ENCODE measurements at places on chromosomes 5 and 9.

GRCh38 chr9:88658311-88658822, 123.4 kb downstream of the NXNL2 start:
- no peak for DNase-seq

DNA sequence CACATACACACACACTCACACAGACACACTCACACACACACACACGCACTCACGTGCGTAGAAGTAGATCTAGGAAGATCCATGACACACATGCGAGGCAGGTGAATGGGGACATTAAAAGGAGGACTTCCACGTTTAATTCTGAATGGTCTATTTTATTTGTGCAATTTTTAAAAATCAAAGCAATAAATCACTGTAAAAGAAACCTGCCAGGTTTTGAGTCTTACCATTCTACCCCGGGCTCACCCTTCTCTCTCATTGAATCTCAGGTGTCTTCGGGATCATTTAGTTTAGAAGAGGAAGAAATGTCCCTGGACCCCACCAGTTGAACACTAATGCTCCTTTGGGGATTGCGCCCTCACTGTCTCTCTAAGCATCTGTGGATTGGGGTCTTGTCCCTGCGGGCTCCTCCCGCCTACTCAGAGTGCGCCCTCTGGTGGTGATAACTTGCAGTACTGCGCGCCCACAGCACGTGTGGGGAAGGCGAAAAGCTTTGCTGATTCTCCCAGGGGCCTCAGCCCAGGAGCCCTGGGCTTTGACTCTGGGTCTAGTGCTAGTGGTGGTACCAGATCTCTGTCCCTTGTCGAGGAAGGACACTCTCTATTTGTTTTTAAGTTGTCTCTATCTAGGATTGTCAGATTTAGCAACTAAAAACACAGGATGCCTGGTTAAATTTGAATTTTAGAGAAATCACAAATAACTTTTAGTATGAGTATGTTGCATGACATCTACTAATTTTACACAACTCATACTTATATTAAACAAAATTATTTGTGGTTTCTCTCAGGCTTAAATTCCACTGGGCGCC, 34.8 kb downstream of the BOD1 start:
- peak; percentile 12 for DNase-seq

DNA sequence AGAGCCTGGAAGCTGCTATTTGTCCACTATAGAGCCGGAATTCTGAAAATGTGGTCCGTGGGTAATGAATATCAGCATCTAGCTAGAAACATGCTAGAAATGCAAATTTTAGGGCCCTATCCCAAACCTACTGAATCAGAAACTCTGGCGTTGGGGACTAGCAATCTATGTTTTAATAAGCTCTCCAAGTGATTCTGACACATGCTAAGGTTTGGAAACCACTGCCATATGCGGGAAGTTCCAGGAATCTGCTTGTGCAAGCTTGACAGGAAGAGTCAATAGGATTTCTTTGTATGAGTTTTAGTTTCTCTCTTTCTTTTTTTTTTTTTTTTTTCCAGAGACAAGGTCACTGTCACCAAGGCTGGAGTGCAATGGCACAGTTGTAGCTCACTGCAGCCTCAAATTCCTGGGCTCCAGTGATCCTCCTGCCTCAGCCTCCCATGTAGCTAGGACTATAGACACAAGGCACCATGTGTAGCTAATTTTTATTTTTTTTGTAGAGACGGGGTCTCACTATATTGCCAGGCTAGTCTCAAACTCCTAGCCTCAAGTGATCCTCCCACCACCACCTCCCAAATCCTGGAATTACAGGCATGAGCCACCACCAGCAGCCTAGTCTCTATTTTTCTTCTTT, 26.4 kb upstream of the CARNMT1 start:
- no peak for DNase-seq

DNA sequence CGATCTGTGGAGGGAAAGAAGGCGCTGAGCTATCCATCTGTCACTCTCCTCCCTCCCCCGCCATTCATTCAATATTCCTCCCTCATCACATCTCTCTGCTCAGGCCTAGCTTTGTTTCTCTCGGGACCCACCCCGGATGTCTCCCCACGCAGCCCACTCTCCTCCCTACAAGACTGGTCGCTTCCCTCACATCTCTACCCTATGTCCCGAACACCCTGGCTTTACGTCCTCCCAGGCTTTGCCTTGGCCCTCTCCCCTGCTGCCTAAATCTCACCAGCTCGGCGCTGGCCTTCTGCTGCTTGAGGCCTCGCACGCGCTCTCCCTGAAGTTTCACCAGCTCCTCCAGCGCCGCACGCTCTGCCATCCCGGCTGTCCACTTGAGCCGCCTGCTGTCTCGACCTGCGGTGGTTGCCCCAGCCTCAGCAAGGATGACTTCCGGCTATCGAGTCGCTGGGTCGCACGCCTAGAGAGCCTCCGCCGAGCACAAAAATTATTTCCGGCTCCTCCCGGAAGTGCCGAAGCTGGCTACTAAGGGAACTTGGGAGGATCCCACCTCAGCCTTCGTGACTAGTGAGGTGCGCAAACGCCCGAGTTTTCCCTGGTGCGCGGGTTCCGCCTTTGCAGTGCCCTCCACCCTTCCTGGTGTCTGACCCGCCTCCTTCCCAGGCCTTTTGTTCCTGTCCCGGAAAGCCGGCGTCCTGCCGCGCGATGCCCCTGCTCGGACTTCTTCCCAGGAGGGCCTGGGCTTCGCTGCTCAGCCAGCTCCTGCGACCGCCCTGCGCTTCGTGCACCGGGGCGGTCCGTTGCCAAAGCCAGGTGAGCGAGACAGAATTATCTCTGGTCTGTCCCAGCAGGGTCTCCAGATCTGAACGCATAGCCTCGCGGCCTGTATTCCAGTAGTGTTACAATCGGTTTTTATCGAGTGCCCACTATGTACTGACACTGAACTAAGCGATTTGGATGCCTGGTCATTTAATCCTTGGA, at the start of the genes HARS1 and HARS2:
Gene HARS1, minus strand, starts transcription at position 430 of the 984 bp plus-strand sequence. Its CDS starts 66 bp downstream, at position 364.
Gene HARS2, plus strand, starts transcription at position 515 of the 984 bp plus-strand sequence. Its CDS starts 194 bp downstream, at position 709.
- peak; percentile 86 for DNase-seq

- no peak for DNase-seq
These were observed 1576.5 kb downstream of the EFNA5 start for GRCh38 chr5:106094204-106094607.

GRCh38 chr9:127128341-127129072, 6.1 kb upstream of the ANGPTL2 start:
- DNase-seq, result no peak

GRCh38 chr5:154755361-154756008, at the start of gene LARP1:
TSS of gene LARP1 (plus strand) at chr5:154755377. CDS start at chr5:154755758, 381 bp downstream.
- DNase-seq, result peak; percentile 26

- no peak for DNase-seq
These were observed 317.0 kb upstream of the ADCY2 start for GRCh38 chr5:7078901-7079300.

- DNase-seq, result no peak
These were observed 80.4 kb downstream of the RGS3 start for GRCh38 chr9:113543982-113544303.

DNA sequence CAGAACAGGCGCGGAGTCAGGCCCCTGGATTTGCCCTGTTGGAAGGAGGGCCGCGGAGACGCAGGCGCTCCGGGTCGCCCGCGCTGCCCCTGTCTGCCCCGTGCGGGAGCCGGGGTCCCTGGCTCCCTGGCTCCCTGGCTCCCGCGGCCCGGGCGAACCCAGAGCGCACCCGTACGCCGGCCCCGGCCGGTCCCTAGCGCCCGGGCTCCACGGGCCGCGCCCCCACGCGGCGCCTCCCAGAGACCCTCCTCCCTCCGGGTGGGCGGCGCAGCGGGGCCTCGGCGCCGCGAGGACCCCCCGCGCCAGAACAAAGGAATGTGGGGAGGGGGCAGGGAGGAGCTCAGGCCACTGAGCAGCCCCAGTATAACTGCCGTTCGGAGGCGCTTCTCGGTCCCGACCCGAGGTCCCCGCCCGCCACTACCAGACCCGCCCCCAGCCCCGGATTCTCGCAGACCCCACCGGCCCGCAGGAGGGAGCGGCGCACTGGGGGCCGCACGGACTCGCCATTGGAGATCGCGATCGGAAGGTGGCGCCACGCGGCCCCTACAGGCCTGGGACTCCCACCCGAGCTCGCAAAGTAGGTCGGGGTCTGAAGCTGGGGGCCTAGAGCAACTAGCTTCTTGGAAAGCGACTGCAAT, 2.4 kb downstream of the NFIL3 start:
- DNase-seq, result no peak

DNA sequence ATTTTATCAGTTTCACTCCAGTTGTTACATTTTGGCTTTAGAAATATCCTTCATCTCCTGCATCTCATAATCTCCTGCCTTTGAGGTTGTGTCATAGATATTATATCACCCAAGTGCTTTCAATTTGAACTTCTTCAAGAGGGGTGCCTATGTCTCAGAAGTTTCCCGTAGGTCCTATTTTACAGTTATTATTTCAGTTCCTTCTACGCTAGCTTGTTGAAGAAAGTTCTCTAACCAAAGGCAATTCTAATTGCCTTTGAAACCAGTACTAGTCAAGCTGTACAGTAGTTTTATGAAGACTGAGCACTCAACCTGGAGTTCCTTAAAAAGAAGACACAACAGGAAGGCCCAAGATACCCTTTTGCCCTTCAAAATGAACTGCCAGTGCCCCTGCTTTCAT, 116.4 kb downstream of the ZCCHC7 start:
- no peak for DNase-seq

- no peak for DNase-seq
These were observed 13.5 kb upstream of the NKX2-5 start for GRCh38 chr5:173248481-173248880.

- no peak for DNase-seq
These were observed 35.1 kb upstream of the NDFIP1 start for GRCh38 chr5:142073362-142073988.

GRCh38 chr9:135500071-135500524, 384 bp upstream of the MRPS2 start:
- peak; percentile 11 for DNase-seq

DNA sequence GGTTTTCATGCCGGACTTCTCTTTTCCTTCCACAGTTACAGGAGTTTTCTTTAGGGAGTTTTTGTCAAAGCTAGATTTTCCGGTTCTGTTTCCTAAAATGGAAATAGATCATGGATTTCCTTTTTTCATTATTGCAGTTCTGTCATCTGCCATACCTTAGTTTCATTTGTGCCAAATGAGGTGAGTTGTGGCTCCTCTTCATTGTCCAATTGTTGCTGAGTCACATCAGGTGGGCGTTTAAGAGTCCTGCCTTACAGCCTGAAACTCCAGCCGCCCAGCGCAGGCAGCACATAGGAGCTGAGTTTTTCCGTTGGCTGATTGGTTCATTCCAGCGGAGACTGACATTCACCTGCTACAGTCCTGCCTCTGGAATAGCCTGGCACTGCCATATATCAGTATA, 14.1 kb downstream of the SLC25A25 start:
- DNase-seq, result no peak

DNA sequence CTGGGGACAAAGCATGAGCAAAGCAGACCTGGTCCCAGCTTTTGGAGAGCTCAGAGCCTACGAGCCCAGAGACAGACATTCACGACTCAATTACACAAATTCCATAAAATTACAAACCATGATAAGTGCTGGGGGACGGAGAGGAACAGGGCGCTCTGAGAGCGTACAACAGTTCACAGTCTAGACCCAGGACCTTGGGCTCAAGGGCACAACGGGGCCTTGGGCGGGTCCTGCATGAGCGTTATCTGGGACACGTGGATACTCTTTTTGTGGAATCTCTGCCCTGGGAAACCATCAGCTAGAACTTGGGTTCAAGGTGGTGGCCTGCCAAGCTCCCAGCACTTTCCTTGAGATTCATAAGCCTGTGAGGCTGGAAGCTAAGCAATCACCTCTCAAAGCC, 9.4 kb upstream of the ANXA6 start:
- DNase-seq, result no peak

- DNase-seq, result no peak
These were observed 2.7 kb upstream of the TRAF1 start for GRCh38 chr9:120929229-120929791.

DNA sequence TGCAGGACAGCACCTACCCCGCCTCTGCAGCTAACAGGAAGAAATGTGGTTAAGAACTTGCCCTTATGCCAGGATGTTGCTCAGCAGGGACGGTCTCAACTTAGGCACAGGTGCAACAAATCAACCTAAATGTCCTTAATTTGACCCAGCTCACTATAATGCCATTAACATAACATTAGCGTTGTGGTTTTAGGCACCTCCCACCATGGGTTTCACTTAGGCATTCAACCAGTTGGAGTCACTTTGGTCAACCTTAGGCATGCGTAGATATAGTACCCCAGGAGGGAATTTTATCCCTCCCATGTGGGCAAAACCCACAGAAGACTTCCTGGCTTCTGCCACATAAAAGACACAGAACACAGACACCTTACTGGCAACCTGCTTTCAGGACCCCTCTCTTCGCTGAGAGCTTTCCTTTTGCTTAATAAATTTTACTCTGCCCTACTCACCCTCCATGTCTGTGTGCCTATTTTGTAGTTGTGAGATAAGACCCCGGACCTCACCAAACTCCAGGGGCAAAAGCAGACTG, 8.7 kb upstream of the ERAP1 start:
- peak; percentile 41 for DNase-seq

DNA sequence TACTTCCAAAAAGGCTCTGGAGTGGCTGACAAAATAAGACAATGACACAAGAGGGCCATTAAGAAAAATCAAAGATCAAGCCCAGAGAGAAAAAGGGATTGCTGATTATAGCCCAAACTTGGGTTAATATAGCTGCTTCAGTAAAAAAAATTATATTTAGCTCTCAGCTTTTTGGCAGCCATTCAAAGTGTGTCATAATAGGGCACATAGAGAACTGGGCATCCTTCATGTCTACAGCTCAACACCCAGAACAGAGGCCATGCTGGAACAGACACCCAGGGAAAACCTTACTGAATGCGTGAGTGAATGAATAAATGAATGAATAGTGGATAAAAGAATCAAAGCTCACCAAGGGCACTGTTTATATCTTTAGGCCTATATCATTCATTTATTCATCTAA, 110.1 kb downstream of the SLIT3 start:
- DNase-seq, result no peak

DNA sequence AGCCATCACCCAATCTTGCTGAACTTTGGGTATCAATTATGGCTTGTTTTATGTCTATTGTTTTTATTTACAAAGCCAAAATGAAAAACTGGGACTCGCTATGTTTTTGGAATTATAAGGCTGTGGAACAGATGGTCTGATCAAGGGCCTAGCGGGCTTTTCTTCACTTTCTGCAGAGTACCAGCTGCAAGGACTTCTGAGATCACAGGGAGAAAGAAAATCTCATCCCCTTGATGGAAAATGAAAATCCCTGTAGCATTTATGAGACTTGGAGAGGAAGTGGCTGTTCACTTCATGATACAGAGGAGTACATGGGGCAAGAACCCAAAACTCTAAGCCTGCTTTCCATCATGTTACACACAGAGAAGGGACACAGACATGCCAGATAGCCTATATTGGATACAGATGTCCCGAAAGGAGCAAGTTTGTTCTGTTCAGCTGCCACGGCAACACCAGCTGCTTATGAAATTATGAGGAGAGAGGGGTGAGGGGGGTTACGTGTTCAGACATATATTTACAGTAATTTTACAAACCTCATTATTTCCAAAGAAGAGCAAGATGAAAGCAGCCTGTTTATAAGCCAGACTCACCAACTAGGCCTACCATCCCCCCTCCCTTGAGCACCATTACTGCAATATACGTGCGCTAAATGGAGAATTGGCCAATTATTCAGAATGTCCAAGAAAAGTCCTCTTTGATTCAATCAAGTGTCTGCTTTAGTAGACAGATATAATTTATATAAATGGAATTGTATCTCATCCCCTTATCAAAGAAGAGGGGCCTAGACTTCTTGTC, 220.0 kb downstream of the MARCHF11 start:
- no peak for DNase-seq

Measured in activated CD4-positive, alpha-beta T cell treated with anti-CD3 and anti-CD28 coated beads, Interleukin-2, amount 50 U/mL, for 24 hours (primary cell).